ENCODE measurements at places on chromosomes 4 and X. TPM values are rescaled to one million over a fixed set of nuclear protein-coding genes. Genes with fewer than 3 reads are reported as not detected.
A peak's percentile ranks its signal among the peaks of the same experiment; 100 is the strongest.

DNA sequence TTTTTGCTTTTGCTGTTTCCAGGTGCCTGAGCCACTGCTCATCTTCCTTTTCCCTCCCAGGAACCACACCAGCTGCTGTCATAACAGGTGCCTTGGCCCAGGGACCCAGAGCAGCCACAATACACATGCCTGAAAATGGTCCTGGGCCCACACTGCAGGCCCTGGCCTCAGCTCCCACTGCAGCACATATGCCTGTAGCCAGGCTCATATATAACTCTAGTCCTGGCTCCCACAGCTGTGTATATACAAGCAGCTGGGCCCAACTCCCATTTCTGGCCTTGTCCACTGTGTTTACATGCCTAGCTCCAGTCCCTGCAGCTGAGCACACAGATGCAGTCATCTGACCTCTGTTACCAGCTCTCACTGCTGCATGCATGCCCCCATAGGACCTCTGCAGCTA, 930.5 kb downstream of the ADGRL3 start:
- peak overlapping the region; percentile 24 for H3K27ac ChIP-seq
- no peak for DNase-seq
- no peaks in the 10 kb centered on the region for H3K27me3 ChIP-seq
- H3K36me3 ChIP-seq: no peaks in the 10 kb centered on the region

DNA sequence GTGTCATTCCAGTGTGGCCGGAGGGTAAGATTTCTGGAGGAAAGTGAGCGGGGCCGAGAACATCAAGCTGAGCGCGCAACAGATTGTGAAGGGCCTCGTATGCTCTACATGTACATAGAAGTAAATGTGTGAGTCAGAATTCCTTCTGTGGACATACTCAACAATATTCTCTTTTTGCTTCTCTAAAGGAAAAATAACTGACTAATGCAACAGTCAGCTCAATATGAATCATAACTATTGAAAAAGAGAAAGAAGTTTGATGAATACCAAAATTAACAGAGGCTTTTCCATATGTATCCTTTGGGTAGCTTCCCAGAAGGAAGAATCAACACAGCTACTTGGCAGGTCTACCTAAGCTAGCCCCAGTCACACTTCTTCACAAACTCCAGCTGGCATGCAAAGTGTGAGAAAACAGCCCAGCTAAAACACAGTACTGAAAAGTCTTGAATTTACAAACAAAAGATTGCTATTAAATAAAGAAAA, 87.5 kb upstream of the ZFP42 start:
- no peaks in the 10 kb centered on the region for H3K36me3 ChIP-seq
- DNase-seq: no peak
- no peak overlapping the region for H3K27ac ChIP-seq
- H3K27me3 ChIP-seq: no peaks in the 10 kb centered on the region
- no peak overlapping the region for H3K4me3 ChIP-seq

- no peaks in the 10 kb centered on the region for H3K27me3 ChIP-seq
- H3K36me3 ChIP-seq: no peaks in the 10 kb centered on the region
- peak overlapping the region; percentile 45 for H3K27ac ChIP-seq
- no peak for DNase-seq
- H3K4me1 ChIP-seq: peaks cover 99% of the 10 kb centered on the region
These were observed 5.7 kb downstream of the CD99 start for GRCh38 chrX:2696698-2697215.

- peaks cover 48% of the 10 kb centered on the region for H3K4me1 ChIP-seq
- H3K36me3 ChIP-seq: peaks cover 6% of the 10 kb centered on the region
- no peak for DNase-seq
- no peak overlapping the region for H3K27ac ChIP-seq
- no peaks in the 10 kb centered on the region for H3K27me3 ChIP-seq
These were observed 3.3 kb downstream of the MYL5 start for GRCh38 chr4:677431-678293.

The FRMD7 gene
- total RNA-seq: 0.14 TPM

DNA sequence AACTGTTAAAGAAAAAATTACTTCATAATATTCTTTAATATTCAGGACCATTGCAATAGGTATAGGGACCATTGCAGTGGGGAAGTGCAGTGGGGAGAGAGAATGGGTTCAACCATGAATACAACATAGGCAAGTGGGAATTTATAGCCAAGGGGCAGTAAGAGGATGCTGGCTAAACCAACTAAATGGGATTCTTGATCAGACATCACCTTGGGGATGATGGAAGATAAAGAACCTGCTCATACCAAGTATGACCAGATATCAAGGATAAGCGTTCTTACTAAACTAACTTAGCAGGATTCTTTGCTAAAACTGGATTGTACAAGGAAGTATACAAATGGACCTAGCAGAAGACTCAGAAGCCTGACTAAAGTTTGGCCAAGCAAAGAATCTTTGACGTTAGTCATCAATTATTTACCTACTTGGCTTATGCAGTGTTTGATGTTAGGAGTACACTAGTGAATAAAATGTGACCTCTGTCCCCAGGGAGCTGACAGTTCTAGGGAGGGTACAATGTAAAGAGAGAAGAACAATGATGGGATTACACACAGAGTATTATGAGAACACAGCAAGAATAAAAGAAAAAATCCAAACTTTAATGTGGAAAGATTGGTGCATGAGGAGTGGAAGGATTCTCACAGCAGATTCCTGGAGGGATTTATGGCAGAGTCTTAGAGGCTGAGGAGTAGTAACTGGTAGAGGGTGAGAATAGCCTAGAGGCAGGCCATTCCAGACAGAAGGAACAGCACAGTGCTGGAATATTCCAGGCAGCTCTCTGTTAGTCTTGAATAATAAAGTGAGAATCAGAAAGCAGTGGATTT, 54.7 kb upstream of the MYOZ2 start:
- DNase-seq: no peak
- no peak overlapping the region for H3K4me3 ChIP-seq
- H3K36me3 ChIP-seq: no peaks in the 10 kb centered on the region
- peaks cover 12% of the 10 kb centered on the region for H3K4me1 ChIP-seq

GRCh38 chr4:152684007-152684406, 4.2 kb upstream of the TMEM154 start:
- peak overlapping the region; percentile 64 for H3K27ac ChIP-seq
- DNase-seq: peak; percentile 36
- H3K4me1 ChIP-seq: peaks cover 48% of the 10 kb centered on the region
- H3K27me3 ChIP-seq: no peaks in the 10 kb centered on the region
- no peaks in the 10 kb centered on the region for H3K36me3 ChIP-seq

The FAM184B gene
- not detected for total RNA-seq

- peak overlapping the region; percentile 70 for H3K27ac ChIP-seq
- no peaks in the 10 kb centered on the region for H3K36me3 ChIP-seq
- H3K27me3 ChIP-seq: no peaks in the 10 kb centered on the region
- H3K4me3 ChIP-seq: no peak overlapping the region
These were observed 25.4 kb downstream of the TMSB4X start for GRCh38 chrX:13000301-13000811.

GRCh38 chrX:11059933-11060332, 51.2 kb upstream of the HCCS start:
- no peak overlapping the region for H3K4me3 ChIP-seq
- H3K36me3 ChIP-seq: no peaks in the 10 kb centered on the region
- no peaks in the 10 kb centered on the region for H3K27me3 ChIP-seq
- H3K27ac ChIP-seq: no peak overlapping the region
- DNase-seq: no peak
- no peaks in the 10 kb centered on the region for H3K4me1 ChIP-seq

GRCh38 chrX:41870719-41871151, 52.6 kb downstream of the CASK start:
- H3K4me3 ChIP-seq: no peak overlapping the region
- H3K36me3 ChIP-seq: no peaks in the 10 kb centered on the region
- DNase-seq: no peak
- H3K4me1 ChIP-seq: no peaks in the 10 kb centered on the region
- no peaks in the 10 kb centered on the region for H3K27me3 ChIP-seq

The TMPRSS11F gene
- not detected for total RNA-seq

- H3K27ac ChIP-seq: no peak overlapping the region
- DNase-seq: no peak
- no peaks in the 10 kb centered on the region for H3K4me1 ChIP-seq
- H3K36me3 ChIP-seq: no peaks in the 10 kb centered on the region
- no peak overlapping the region for H3K4me3 ChIP-seq
These were observed 16.3 kb downstream of the TSPAN5 start for GRCh38 chr4:98641906-98642668.

The H2BW2 gene
- not detected for total RNA-seq

- no peaks in the 10 kb centered on the region for H3K27me3 ChIP-seq
- no peak overlapping the region for H3K4me3 ChIP-seq
- peak overlapping the region; percentile 72 for H3K27ac ChIP-seq
- H3K36me3 ChIP-seq: peaks cover 10% of the 10 kb centered on the region
These were observed 44.3 kb upstream of the CLCN4 start for GRCh38 chrX:10112510-10112909.

GRCh38 chrX:110182865-110183264, 135.0 kb downstream of the AMMECR1 start:
- H3K27me3 ChIP-seq: no peaks in the 10 kb centered on the region
- H3K27ac ChIP-seq: no peak overlapping the region
- H3K36me3 ChIP-seq: no peaks in the 10 kb centered on the region
- DNase-seq: no peak
- no peak overlapping the region for H3K4me3 ChIP-seq

- H3K36me3 ChIP-seq: no peaks in the 10 kb centered on the region
- no peak overlapping the region for H3K4me3 ChIP-seq
- H3K27me3 ChIP-seq: no peaks in the 10 kb centered on the region
These were observed 585.3 kb upstream of the ATOH1 start for GRCh38 chr4:93243262-93243661.

- DNase-seq: no peak
- no peaks in the 10 kb centered on the region for H3K4me1 ChIP-seq
- H3K27ac ChIP-seq: no peak overlapping the region
These were observed 417.1 kb upstream of the MAGEB16 start for GRCh38 chrX:35380808-35381700.

The CHRDL1 gene
- 3.7 TPM for total RNA-seq

The TGIF2LX gene
- total RNA-seq: not detected

DNA sequence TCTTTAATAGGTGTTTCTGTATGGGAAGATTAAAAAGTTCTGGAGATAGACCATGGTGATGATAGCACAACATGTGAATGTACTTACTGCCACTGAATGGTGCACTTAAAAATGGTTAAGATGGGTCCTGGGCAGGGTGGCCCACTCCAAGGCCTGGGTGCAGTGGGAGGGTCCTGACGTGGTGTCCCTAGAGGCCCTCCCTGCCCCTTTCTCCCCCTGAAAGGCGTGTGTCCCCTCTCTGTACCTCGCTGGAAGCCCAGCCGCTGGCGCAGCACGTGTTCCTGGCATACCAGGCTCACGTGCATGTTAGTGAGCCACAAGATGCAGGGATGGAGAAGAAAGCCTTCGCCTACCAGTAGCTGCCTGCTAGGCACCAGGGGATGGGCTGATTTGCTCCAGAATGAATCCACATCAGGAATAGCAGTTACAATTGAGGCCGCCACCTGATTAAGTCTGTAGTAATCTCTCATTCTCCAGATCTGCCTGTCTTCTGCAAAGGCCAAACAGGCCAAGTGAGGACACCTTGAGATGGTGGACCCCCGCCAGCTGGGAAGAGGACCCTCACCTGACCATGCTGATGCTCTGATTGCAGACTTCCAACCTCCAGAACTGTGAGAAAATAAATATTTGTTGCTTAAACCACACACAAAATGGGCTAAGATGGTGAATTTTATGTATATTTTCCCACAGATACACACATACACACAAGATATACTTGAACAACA, 67.5 kb downstream of the COQ2 start:
- no peaks in the 10 kb centered on the region for H3K4me1 ChIP-seq
- H3K27me3 ChIP-seq: no peaks in the 10 kb centered on the region
- no peak for DNase-seq
- peak overlapping the region; percentile 5 for H3K27ac ChIP-seq
- no peak overlapping the region for H3K4me3 ChIP-seq

- H3K4me1 ChIP-seq: no peaks in the 10 kb centered on the region
- H3K27ac ChIP-seq: peak overlapping the region; percentile 41
- H3K4me3 ChIP-seq: no peak overlapping the region
These were observed 13.5 kb upstream of the GBA3 start for GRCh38 chr4:22678940-22679854.

- H3K27ac ChIP-seq: no peak overlapping the region
- DNase-seq: no peak
- H3K4me1 ChIP-seq: no peaks in the 10 kb centered on the region
These were observed 73.3 kb upstream of the HHIP start for GRCh38 chr4:144572660-144573059.

DNA sequence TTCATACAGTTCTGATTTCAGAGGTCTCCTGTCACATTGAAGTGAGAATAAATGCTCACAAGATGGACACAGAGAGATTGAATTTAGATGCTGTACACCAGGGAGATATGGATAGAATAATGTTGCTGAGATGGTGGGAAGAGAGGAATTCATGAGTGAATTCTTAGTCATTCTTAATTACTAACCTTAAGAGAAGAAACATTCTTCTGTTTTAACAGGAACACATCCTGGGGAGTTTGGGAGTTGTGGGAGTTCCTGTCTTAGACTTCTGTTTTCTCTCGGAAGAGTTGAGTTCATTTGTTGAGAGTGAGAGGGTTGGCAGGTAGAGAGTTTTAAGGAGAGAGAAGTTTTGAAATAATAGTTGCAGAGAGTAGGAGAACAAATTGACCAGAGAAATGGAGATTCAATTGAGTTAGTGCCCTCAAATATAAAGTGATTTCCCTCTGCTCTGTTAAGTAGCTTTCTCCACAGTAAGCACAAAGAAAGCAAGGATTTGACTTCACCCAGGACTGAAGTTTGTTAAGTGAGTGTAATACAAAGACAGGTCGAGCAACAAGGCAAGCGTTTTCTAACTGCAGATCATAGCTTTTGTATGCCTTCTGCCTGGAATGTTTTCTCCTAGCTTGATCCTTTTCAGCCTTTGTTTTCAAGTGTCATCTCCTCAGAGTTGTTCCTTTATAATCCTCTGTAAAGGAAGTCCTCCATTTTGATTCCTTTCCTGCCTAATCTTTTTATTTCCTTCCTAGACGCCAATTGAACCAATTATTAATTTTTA, 205.9 kb downstream of the RAPGEF2 start:
- peaks cover 65% of the 10 kb centered on the region for H3K4me1 ChIP-seq
- peaks cover 17% of the 10 kb centered on the region for H3K36me3 ChIP-seq
- H3K27me3 ChIP-seq: no peaks in the 10 kb centered on the region
- no peak overlapping the region for H3K4me3 ChIP-seq
- DNase-seq: no peak
- H3K27ac ChIP-seq: peak overlapping the region; percentile 48

The SLC6A14 gene
- total RNA-seq: not detected

- H3K4me3 ChIP-seq: no peak overlapping the region
- DNase-seq: no peak
- H3K27ac ChIP-seq: no peak overlapping the region
- H3K4me1 ChIP-seq: no peaks in the 10 kb centered on the region
- no peaks in the 10 kb centered on the region for H3K27me3 ChIP-seq
These were observed 26.9 kb upstream of the GJB1 start for GRCh38 chrX:71195964-71196649.

DNA sequence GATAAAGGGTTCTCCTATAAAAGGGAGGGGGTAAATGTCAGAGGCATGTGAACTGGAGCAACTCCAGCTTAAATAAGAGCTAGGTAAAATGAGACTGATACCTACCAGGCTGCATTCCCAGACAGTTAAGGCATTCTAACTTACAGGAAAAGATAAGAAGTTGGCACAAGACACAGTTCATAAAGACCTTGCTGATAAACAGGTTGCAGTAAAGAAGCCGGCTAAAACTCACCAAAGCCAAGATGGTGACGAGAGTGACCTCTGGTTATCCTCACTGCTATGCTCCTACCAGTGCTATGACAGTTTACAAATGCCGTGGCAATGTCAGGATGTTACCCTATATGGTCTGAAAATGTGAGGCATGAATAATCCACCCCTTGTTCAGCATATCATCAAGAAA, 13.1 kb upstream of the SULT1B1 start:
- H3K36me3 ChIP-seq: no peaks in the 10 kb centered on the region
- H3K27me3 ChIP-seq: no peaks in the 10 kb centered on the region
- no peak overlapping the region for H3K4me3 ChIP-seq
- no peaks in the 10 kb centered on the region for H3K4me1 ChIP-seq
